ENCODE measurements at places on chromosomes 4 and X.

GRCh38 chrX:10243106-10243505, 86.3 kb downstream of the CLCN4 start:
- ATAC-seq: no peak

DNA sequence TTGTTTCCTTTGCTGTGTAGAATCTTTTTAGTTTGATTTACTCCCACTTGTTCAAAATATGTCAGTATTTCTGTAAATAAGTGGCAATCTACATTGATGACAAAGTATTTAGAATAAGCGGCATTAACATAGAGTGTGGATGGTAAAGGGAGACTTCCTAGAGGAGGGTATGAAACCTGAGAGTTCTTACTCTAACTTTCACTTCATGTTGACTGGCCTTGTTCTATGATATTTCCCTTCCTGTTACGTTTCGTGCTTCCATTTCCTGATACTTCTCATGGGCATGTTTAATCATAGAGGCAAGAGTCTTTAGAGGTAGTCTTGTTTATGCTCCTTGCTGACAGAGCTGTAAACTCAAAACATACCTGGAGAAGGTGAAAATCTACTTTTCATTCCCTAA, 408.9 kb downstream of the GLUD2 start:
- ATAC-seq: no peak

DNA sequence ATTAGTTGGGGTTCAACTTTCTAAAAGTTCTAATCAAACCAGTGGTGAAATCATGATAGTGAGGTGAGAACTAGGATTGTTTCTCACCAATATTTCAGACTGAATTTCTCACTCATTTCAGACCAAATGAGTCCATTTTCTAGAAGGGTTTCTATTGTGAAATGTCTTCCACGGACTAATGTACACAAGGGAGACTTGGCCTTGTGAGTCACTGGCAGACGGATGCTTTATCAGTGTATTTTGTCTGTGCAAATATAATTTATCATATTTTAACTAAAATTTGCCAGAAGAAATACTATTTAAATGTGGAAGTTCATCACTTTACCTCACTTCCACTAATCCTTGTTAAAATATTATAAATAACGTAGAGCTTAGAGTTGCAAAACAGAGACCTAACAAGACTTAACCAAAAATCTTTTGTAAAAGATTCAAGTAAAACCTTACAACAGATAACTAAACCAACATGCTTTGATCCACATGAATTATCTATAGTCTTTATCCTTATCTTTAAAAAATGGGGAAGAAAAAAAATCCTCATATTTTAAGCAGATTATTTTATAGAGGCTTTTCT, 506.0 kb upstream of the FAM241A start:
- no peak for ATAC-seq

DNA sequence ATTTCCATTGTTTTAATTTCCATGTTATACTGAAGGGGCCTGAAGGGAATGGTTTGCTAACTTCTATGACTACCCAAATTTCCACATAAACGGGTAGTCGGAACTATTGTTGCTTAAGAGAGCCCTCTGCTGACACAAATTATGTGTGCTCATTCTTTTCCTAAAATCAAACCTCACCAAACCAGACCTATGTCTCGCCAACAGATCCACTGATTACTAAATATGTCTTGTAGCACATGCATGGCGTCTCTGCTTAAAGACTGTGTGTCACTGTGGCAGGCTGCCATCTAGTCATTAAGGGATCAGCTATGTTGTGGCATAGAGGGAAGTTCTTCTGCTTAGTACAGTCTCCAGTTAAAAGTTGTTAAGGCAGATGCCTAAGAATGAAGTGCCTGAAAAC, 25.1 kb downstream of the PIR start:
- ATAC-seq: peak; percentile 73

Measured in SK-N-SH treated with all-trans-retinoic acid at 6 μM for 48 hours (cell line).